Lung microvascular endothelial cell (primary cell): ENCODE measurements at places on chromosomes 6 and 20. TPM values are rescaled to one million over a fixed set of nuclear protein-coding genes. Genes with fewer than 3 reads are reported as not detected.

The DDR1 gene
- total RNA-seq, result 4.8 and 6.3 TPM in 2 replicates

The RBPJL gene
- not detected in 2 replicates for total RNA-seq

The DDX43 gene
- under 0.01 and 0.79 TPM in 2 replicates for total RNA-seq

The DEFB124 gene
- not detected in 2 replicates for total RNA-seq

The SNAP91 gene
- 0.22 and 0.40 TPM in 2 replicates for total RNA-seq

The GRIK2 gene
- total RNA-seq, result under 0.01 TPM in 1 of 2 replicates, not detected in the other

The TBXT gene
- total RNA-seq, result not detected in 2 replicates

The RIPPLY2 gene
- 0.22 and 0.40 TPM in 2 replicates for total RNA-seq

The DCDC2 gene
- total RNA-seq, result not detected in 2 replicates

The OR2B6 gene
- total RNA-seq, result not detected in 2 replicates

The IP6K3 gene
- total RNA-seq, result not detected in 2 replicates

The BPIFB1 gene
- total RNA-seq, result not detected in 2 replicates

The IPCEF1 gene
- total RNA-seq, result 1.3 and 1.8 TPM in 2 replicates

The TCP11 gene
- total RNA-seq, result not detected in 2 replicates

The MAPK13 gene
- 3.2 and 4.1 TPM in 2 replicates for total RNA-seq

The SCGN gene
- total RNA-seq, result not detected in 2 replicates
